ENCODE measurements at places on chromosomes 2 and 18.
A peak's percentile ranks its signal among the peaks of the same experiment; 100 is the strongest.

DNA sequence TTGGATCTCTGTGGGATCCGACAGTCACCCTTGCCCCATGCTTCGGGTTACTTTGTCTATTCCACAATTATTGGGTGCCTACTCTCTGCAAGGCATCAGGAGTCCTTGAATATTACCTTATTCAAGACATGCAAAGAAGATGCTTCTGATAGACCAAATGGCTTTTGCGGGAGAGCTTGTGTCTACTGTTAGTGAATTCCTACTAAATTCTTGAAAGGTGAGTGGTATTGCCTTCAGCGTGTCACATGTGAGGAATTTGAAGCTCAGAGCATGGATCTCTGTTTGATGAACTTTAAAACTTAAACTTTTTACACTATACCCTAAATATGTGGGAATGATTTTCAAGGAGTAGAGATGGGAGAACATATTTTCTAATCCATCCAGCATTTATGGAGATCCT, 184.4 kb downstream of the LTBP1 start:
- no peak for DNase-seq

- DNase-seq, result no peak
Measured at GRCh38 chr18:24459772-24460171, 665 bp upstream of the HRH4 start.

DNA sequence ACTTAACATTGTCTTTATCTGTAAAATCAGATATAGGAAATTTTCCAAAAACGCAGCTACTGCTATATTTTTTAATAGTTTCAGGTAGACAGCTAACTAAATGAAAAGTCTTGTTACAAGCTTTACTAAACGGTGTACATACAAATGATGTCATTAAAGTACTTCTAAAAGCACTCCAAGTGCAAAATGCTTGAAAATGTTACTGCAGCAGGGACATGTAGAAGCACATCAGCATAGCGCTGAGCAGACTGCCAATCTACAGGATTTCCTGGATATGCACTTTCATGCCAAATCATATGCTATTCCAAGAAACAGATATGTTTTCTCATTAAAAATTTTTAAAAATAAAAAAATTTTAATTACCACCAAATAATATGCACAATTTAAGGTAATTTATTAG, 61.7 kb downstream of the SMAD2 start:
- DNase-seq, result no peak

DNA sequence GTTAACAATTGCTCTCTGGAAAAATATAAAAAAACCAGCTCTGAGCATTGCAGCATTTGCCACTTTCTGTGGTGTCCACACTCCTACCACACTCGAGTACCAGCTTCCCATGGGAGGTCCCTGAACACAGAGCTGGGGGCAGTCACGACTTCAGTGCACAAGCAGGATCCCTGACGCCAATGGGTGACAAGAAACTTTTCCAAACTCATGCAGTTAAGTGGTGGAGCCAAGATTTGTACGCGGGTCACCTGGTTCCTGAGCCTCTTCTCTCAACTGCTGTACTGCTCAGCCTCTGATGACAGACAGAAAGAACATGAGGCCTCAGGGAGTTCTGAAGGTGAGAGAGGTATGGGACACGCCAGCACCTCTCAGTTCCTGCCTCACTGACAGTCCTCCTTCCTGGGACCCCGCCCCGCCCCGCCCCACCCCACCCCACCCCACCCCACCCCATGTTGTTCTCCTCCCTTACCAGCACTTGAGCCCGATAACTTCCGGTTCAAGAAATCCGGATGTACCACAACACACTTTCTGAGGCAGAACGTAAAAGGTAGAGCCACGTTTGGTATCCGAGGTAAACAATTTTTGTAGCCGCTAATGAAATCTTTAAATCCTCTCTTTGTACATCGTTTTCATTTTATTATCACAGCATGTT, 287.6 kb downstream of the MYCN start:
- DNase-seq, result no peak

GRCh38 chr18:9506046-9506792, 30.9 kb downstream of the RALBP1 start:
- DNase-seq, result peak; percentile 17
